ENCODE measurements at places on chromosomes 11 and 22. TPM values are rescaled to one million over a fixed set of nuclear protein-coding genes. Genes with fewer than 3 reads are reported as not detected.

GRCh38 chr22:27879923-27880322 is 39.1 kb downstream of the PITPNB start:
- no peak for DNase-seq

DNA sequence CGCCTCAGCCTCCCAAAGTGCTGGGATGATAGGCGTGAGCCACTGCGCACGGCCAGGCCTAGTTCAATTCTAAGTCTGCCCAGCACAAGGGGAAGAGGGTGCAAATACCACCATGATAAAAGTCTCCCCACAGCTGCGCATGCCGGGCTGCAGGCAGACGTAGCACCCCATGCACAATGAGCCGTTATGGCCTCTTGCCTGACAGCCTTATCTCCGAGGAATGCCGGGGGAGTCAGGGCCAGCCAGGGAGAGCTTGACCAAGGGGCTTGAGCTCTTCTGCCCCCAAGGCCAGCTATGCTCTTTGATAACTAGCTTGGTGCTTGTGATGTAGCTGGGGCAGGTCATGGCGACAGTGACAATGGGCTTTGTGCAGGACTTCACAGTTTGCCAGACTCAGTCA is 13.7 kb upstream of the SCUBE1 start:
- no peak for DNase-seq

FAM168A gene
- total RNA-seq = 62.8 TPM

P2RY6 gene
- 0.59 TPM for total RNA-seq

B3GAT1 gene
- 0.10 TPM for total RNA-seq

Measured in Panc1 (cell line).